SK-N-SH (cell line): ENCODE measurements at places on chromosomes 13 and 19. TPM values are rescaled to one million over a fixed set of nuclear protein-coding genes. Genes with fewer than 3 reads are reported as not detected.

DNA sequence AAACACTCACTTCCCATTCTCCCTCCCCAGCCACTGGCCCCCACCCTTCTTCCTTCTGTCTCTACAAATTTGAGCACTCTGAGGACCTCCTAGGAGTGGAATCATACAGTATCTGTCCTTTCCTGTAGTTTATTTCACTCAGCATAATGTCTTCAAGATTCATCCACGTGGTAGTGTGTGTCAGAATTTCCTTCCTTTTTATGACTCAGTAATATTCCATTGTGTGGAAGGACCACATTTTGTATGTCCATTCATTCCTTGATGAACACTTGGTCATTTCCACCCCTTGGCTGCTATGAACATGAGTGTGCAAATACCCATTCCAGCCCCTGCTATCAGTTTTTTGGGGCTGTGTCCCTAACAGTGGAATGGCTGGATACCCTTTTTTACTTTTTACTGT lies 9.8 kb downstream of the KLF2 start:
- no peak for DNase-seq

GRCh38 chr19:28170066-28170465 lies 1042.9 kb downstream of the UQCRFS1 start:
- no peak for DNase-seq

- DNase-seq = no peak
These were observed 37.9 kb downstream of the ARHGAP35 start for GRCh38 chr19:46898731-46899130.

DNA sequence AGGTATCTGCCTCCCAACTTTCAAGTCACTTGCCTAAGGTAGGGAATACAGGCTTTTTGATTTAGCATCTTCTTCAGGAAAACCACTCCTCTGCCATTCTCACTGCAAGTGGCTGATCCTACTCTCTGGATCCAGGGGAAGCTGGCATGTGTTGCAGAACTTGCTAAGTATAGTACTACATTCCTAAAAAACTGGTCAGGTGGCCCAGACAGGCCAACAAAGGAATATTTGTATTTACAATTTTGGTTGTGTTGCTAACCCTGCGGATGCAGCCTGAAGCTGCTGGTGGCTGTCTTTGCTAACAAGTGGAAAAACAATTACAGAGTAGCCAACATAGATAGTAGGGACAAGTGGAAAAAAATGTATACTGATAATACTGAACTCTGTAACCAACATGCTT lies 222.5 kb upstream of the STARD13 start:
- no peak for DNase-seq

DNA sequence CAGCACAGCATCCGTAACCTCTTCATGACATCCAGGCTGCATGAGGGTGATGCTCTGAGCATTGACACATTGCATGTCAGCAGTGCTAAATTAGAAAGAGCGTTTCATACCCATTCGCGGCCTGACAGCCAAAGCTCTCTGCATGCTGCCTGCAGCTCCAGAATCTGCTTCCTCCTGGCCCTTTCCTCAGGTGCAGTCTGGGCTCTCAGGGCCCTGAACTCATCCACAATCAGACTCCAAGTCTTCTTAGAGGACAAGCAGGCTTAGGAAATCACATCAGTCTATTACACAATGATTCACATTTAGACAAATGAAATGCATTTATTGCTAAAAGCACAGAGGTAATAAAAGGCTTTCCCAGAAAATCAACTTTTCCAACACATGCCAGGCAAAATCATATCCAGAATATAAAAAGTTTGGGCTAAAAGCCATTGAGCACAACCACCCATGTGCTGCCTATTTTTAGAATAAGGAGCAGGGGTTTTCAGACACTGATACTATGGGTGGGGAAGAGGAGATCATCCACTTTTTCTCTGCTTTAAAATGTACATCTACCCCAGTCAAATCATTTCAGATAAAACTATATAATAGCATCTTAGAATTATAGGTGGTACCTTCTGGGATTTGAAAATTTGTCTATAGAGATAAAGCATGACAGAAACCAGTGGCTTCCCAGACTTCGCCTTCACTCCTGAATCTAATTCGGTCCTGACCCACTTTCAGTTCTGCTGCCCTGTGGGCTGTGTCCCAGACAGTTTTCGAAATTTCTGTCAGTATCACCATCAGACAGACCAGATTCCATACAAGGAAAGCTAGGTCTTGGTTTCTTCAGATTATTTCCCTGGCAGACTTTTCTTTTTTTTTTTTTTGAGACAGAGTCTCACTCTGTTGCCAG lies 109.3 kb downstream of the COL4A2 start:
- DNase-seq = no peak

- no peak for DNase-seq
These were observed 327.1 kb downstream of the RFC3 start for GRCh38 chr13:34145061-34145460.

DNA sequence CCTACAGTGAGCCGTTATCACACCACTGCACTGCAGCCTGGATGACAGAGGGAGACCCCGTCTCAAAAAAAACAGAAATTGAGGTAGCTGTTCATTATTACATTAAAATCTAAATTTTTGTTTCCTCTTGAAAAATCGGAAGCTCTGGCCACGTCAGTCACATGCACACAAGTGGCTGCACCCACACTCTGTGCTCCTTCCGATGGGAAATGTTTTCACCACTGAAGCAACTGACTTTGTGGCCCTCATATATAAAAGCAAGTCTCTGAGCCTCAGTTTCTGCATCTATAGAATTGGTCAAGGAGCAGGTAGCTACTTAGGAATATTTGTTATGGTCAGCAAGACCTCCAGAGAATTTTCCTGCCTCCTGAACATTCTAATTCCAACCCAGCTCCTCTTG lies 4.5 kb downstream of the LRRC25 start:
- DNase-seq = no peak

GRCh38 chr13:113041293-113041690 lies 64.3 kb upstream of the F7 start:
- no peak for DNase-seq

DNA sequence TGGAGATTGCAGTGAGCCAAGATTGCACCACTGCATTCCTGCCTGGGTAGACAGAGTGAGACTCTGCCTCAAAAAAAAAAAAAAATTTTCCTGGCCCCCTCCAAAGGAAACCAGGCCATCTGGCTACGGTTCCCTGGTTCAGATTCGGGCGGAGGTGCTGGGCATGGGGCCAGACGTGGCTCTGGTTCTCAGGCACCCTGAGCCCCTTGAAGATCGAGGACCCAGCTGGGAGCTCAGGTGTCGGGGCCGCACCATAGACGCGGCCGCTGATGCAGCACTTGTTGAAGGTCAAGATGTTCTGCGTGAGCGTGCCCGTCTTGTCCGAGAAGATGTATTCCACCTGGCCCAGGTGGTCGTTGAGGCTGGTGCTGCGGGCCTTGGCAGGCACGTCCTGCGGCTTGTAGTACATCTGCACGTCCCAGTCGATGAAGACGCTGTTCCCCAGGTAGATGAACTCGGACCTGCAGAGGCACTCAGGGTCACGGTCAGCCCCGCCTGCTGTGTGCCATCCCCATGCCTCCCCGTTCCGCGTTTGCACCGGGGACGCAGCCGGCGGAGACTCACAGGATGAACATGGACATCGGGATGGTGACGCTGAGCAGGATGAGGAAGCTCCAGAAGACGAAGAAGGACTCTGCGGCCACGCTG lies 12.3 kb downstream of the ATP8B3 start:
- DNase-seq = no peak

The SIGLEC10 gene
- not detected in 2 replicates for polyA plus RNA-seq

The ZNF177 gene
- 2.6 and 3.6 TPM in 2 replicates for polyA plus RNA-seq

The KLK2 gene
- polyA plus RNA-seq = 0.15 and 0.44 TPM in 2 replicates

The CYSLTR2 gene
- 0.12 and 0.41 TPM in 2 replicates for polyA plus RNA-seq

The SRRM5 gene
- 0.15 and 0.19 TPM in 2 replicates for polyA plus RNA-seq
